ENCODE measurements at places on chromosomes 2 and 18. TPM values are rescaled to one million over a fixed set of nuclear protein-coding genes. Genes with fewer than 3 reads are reported as not detected.
A peak's percentile ranks its signal among the peaks of the same experiment; 100 is the strongest.

DNA sequence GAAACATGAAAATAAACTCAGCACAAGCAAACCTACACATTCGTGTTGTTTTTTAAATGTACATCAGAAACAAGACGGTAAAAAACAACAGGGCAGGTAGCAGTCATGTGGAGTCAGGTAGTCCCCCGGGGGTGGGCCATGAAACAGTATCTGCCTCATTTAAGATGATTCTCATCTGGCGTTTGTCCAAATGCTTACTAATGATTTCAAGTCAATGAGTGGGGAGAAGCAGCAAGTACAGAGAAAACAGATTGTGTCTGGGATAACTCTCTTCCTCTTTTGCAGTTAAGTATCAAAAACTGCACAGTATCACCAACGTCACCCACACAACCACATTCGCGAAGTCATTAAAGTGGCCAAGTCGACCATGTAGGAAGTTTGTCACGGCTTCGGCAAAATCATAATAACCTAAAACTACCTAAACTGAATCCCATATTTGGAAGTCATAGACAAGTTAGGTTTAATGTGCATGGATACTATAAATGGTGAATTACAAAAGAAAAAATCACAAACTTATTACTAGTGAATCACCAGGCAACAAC is 1.3 kb downstream of the LAPTM4A start:
- DNase-seq: no peak

DNA sequence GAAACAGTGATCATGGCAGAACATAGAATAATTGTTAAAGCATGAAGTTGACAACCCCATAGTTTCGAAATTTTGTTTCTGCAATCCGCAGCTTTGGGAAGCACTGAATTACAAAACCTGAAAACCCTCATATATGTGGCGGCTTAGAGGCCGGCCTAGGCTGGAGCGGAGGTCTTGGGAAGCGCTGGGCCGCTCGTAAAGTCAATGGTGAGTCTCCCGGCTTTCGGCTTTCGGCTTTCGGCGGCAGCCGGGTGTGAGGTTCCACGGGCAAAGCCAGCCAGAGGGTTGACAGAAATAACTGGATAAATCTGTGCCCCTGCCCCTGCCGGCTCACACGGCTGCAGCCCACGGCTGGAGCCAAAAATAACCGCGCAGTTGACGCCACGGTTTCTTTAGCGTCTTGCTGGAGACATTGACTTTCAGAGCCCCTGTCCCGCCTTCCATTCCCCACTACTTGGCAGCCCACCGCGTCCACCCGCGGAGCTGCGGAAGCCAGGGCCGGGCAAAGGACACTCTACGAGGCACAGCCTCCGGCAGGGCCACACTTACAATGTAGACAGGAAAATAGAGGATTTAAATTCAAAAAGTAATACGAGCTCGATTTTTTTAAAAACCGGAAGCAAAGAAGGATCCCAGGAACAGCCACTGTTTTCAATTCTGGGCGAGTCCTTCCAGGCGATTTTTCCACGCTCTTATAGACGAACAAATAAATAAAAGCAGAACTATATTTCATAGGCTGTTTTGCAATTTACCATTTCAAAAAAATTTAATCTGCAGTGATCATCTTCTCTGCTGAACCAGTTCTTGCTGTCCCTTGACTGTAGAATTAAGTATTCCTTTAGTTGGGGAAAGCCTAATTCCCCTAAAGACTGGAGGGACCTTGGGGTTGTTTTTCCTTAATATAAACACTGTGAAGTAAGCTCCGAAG is 28.3 kb upstream of the ATP6V1B1 start:
- DNase-seq: peak; percentile 50

The CGREF1 gene
- total RNA-seq: 4.5 TPM

- no peak for DNase-seq
Observed at GRCh38 chr2:136510244-136510643, 255.1 kb upstream of the THSD7B start.

- DNase-seq: no peak
Observed at GRCh38 chr2:54568876-54569321, 112.8 kb downstream of the SPTBN1 start.

GRCh38 chr2:104068665-104069064 is 785.2 kb upstream of the POU3F3 start:
- DNase-seq: no peak

GRCh38 chr2:200664770-200665494 is 79.1 kb downstream of the AOX1 start:
- no peak for DNase-seq

DNA sequence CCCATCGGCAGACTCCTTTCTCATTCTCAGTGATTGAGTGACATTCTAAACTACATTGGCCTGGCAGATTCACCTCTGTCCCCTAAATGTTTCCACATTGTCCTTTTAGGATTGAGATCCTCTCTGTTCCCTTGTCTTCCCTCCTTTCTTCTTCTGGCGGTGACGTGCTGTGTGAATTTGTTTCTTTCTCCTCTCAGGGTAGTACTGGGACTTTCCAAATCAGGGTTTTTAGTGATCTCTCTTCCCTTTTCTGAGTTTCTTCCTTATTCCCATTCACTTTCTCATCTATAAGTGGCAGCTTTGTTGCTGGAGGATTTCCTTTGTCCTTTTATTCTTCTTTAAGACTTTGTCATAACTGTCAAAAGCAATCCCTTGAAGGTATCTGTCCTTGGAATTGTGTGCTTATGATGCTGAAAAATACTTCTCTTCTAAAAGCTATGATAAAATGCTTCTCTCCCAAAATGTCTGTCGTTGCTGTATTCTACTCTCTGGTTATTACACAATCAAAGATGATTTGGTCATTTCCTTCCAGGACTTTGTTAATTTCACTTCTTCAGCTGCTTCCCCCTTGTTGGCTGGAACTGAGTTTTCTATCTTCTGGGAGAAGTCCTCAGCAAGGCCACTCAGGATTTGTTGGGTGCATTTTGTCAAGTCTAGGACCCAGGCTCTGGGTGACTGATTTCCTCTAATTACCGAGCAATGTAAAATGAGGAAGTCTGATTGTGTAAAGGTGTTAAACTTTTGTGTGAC is 4.9 kb upstream of the IL1B start:
- no peak for DNase-seq

GRCh38 chr2:2569836-2570235 is 238.8 kb upstream of the MYT1L start:
- no peak for DNase-seq

The ABCB11 gene
- 0.12 TPM for total RNA-seq

The HOXD3 gene
- not detected for total RNA-seq

The GPC1 gene
- 77.4 TPM for total RNA-seq

DNA sequence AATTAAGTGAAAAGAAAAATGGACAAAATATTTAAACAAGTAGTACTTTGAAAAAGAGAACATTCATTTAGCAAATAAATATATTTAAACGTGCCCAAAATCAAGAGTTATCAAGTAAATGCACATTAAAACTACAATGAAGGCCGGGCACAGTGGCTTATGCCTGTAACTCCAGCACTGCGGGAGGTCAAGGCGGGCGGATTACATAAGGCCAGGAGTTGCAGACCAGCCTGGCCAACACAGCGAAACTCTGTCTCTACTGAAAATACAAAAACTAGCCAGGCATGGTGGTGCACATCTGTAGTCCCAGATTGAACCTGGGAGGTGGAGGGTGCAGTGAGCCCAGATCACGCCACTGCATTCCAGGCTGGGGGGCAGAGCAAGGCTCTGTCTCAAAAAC is 9.8 kb downstream of the STAM2 start:
- DNase-seq: no peak

DNA sequence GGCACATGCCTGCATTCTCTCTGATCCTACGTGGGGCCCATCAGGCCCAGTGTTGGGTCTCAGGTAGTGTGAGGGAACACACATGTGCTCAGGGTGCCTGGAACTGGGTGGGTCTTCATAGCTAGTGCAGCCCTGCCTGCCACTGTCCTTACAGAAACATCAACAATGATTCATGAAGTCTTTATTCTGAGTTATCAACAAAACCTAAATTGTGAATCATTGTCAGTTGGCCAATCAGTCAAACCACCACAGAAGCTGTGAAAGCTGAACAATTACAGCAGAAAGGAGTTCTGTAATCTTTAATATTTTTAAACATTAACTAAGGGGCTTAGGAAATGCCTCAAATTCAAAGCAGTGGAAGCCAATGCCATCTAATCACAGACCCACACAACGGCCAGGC is 82.8 kb upstream of the ZNF521 start:
- DNase-seq: no peak

- DNase-seq: no peak
Observed at GRCh38 chr18:9758624-9759075, 50.5 kb downstream of the RAB31 start.

The SCN2A gene
- total RNA-seq: 0.39 TPM

The STARD6 gene
- total RNA-seq: not detected

The ZNF396 gene
- total RNA-seq: 0.94 TPM

The EVX2 gene
- not detected for total RNA-seq

GRCh38 chr2:17184512-17184911 is 333.7 kb downstream of the RAD51AP2 start:
- no peak for DNase-seq

GRCh38 chr2:162232671-162233070 is 10.6 kb downstream of the FAP start:
- DNase-seq: no peak

DNA sequence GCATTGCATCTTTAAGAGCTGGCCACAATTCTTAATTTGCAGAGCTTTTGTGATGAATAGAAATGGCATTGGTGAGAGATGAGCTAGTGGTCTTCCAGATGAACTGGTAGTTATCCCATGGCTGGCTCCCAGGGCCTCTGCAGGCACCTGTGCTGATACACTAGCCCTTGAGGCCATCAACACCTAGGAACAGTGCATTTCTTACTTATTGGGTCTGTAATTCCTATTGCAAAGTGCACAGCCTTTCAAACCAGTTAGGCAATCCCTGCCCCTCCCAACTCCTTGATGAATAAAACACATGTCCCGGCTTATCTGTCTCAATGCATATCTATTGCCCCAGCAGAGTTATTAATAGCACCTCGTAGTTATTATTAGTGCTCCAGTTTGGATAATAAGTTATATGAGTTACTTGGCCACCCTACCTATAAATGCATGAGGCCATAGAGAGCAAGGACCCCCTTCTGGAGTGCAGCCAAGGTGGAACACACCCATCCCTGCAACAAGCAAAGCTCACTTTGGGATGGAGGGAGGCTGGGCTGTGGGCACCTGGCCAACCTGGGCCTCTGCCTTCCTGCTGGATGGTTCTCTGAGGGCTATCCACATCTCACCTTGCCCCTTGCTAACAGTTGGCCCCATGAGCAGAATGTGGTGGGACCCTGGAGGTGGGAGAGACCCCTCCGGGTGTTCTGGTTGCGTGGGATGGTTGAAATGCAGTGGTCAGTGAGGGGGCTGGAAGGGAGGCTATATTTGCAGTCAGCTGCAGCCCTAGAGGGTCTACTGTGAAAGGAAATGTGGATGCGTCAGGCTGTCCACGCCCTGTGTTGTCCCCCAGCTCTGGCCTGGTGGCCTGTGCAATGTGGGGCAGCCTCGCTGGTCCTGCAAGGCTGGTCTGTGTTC is 455.9 kb upstream of the HS6ST1 start:
- peak; percentile 50 for DNase-seq

GRCh38 chr2:138922973-138923563 is 142.9 kb upstream of the NXPH2 start:
- no peak for DNase-seq

The SERPINB13 gene
- not detected for total RNA-seq

DNA sequence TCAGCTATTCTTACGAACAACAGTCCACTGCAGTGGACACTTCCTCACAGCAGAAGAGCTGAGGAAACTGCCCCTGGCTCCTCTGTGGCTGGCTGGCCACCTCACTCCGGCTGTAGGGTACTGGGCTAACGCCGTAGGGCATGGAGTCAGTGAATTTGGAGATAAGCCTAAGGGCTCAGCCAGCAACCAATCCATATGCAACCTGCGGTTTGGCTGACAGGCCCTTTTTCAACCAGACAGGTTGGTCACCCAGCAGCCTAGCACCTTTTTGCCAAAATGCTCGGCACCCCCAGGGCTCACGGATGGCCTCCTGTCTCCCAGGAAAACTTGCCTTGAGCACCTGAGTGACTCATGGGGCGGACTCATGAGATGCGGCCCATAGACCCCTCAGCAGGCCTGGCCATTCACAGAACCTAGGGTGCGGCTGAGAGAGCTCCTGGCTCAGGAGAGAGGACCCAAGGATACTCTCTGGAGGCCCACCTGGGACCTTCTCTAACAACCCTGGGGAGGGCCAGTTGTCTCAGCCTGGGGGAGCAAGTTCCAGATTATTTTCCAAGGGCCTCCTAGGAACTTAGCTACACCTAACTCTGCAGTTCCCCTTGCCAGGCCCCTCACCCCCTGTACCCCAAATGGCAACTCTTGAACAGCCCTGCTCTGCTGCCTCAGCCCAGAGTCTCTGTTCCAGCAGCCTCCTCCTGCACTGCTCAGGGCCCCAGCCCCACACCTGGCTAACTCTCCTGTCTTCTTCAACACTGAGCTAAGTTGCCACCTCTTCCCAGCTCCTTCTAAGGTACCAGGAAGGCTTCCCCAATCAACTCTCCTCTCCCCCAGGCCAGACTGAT is 252.1 kb downstream of the CYP26B1 start:
- peak; percentile 48 for DNase-seq

DNA sequence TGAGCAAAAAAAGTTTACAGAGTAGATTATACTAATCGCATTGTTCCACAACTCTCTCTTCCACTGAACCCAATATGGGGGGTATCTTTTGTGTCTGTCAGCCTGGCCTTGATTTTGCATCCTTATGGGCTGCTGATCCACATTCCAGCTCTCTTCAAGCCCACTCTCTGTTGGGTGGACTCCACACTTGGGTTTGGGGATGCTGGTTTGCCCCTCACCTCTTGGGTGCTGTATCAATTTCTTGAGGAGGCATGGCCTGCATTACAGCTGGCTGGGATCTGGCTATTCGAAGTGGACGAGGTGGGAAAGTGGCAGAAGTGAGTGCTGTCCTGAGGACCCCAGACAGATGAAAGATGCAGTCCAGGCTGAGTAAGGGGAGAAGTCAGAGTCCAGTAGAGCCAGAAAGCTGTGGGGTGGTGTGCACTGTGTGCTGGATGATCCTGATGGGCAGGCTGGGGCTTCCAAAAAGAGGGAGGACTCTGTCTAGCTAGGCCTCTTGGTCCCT is 141.4 kb downstream of the CAPN13 start:
- peak; percentile 26 for DNase-seq

- no peak for DNase-seq
Observed at GRCh38 chr2:78718473-78718872, 307.0 kb upstream of the REG3G start.

- no peak for DNase-seq
Observed at GRCh38 chr2:223047260-223047761, 4.7 kb upstream of the KCNE4 start.

DNA sequence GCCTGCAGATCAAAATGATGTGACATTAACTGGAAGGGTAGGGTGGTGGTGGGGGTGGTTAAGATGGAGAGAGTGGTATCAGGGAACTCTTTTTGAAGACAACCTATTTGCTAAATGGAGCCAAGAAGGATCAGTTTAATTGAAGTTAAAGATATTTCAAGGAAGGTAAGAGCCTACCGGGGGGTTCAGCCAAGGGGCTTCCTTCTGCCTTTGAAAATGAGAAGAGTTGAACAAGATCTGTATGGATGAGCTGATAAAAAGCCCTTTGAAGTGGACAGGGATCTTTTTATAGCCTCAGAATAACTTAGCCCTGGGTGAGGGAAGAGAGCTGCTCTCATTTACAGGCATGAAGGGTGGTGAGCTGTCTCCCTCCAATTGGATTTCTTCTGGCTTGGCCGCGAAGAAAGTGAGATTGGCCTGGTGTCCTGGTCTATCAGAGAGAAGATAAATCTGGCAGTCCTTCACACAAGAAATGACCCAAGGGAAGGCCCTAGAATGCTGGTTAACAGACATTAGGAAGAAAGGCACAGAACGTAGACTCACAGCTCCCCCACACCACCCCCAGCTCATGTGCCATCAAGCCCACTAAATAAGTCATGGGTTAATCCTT is 439.8 kb downstream of the TNS1 start:
- no peak for DNase-seq
